ENCODE measurements at places on chromosomes 2 and 18.

- DNase-seq: no peak
Measured at GRCh38 chr2:160365716-160366367, 127.8 kb downstream of the RBMS1 start.

DNA sequence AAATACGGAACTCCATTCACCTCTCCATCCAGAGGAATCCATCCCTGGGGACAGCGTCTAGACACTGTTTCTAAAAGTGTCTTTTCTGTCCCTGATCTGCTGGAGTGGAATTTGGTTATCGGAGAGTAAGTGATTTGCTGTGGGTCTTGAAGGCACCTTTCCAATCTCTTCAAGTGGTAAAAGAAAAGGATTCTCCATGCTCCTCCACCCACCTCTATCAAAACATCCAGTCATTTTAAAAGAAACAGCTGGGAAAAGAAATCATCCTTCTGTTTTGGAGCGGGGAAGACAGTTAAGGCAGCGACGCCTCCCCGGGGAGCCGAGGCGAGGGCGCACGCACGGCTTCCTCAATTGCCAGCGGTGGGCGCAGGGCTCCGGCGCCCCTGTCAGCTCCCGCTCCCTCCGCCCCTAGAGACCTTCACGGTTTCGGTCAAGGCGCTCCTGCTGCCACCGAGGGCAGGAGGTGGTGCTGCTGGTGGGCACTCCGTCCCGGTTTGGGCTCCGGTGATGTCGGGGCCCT, 547 bp downstream of the SLC35F5 start:
- DNase-seq: no peak

DNA sequence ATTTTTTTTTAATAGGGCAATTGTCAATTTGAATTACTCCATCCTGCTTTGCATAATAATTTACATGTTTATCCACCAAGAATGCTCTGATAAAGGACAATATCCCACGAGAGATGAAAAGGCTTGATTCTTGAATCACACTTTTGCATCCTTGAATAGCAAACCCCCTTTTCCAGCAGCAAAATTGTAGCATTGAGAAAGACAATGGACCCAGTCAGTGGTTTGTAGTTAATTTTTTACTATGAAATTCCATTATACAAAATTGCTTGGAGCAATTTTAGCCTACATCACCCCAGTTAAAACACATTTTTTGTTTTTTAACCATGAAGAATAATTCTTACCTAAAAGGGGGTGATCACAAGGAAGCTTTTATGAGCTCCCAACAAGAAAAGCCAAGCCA, 255.1 kb downstream of the RND3 start:
- no peak for DNase-seq

DNA sequence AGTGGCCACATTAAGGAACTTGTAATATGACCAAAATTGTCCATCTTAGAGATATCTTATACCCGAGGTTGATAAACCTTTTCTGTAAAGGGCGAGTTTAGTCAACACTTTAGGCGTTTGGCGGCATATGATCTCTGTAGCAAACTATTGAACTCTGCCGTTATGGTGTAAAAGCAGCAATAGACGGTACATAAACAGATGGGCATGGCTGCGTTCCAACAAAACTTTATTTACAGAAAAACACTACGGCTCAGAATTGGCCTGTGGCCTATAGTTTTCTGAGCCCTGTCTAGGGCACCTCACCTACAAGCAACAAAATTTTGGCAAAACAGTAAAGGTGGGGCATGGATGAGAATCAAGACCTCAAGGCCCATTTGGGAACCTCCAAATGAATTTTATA, 121.9 kb upstream of the HAAO start:
- no peak for DNase-seq

GRCh38 chr2:229118927-229119326, 152.2 kb downstream of the PID1 start:
- no peak for DNase-seq

All from left renal cortex interstitium (tissue), 4 donors.